ENCODE measurements at places on chromosomes 3 and 15.

GRCh38 chr15:78104119-78104479, 11.7 kb downstream of the SH2D7 start:
- no peak for DNase-seq

- DNase-seq, result no peak
Observed at GRCh38 chr3:88810455-88810854, 297.0 kb upstream of the EPHA3 start.

GRCh38 chr3:194321693-194322640, 29.2 kb downstream of the CPN2 start:
- DNase-seq, result no peak

DNA sequence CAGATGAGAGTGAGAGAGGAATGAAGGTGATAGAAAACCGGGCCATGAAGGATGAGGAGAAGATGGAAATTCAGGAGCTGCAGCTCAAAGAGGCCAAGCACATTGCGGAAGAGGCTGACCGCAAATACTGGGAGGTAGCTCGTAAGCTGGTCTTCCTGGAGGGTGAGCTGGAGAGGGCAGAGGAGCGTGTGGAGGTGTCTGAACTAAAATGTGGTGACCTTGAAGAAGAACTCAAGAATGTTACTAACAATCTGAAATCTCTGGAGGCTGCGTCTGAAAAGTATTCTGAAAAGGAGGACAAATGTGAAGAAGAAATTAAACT, 88.9 kb downstream of the EOMES start:
- DNase-seq, result no peak

- DNase-seq, result no peak
Observed at GRCh38 chr3:70276901-70277300, 35.5 kb downstream of the MDFIC2 start.

DNA sequence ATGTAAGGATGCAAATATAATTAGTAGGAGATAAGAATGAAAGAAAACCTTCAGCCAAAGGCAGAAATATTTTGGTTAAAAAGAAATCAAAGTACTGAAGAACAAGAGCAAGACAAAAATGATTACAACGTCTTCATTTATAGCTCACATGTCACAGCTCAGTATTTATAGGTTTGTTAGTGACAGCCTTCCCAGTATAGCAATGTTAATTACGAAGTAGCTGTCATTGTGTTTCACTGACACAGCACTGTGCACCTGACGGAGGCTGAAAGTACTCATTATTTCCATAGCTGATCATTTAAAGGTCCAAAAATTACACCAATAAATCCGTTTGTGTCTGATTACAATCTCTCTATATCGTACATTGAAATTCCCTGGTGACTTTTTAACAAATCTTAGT, 561 bp upstream of the OSTN start:
- DNase-seq, result no peak

GRCh38 chr15:45810201-45810600, 175.4 kb downstream of the SQOR start:
- DNase-seq, result no peak

GRCh38 chr15:70817266-70817665, 36.7 kb downstream of the LARP6 start:
- DNase-seq, result no peak

DNA sequence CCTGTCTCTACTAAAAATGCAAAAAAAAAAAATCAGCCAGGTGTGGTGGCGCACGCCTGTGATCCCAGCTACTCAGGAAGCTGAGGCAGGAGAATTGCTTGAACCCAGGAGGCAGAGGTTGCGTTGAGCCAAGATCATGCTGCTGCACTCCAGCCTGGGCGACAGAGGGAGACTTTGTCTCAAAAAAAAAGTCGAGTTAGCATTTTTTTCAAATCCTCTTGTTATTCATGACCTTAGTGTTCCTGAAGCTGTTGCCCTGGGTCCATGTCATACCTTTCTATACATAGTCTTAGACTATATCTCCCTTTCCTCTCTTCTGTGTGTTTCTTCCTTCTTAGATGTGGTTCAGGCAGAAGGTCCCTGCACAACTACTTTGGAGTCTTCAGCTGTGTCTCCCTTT, 6.4 kb downstream of the FMN1 start:
- no peak for DNase-seq

DNA sequence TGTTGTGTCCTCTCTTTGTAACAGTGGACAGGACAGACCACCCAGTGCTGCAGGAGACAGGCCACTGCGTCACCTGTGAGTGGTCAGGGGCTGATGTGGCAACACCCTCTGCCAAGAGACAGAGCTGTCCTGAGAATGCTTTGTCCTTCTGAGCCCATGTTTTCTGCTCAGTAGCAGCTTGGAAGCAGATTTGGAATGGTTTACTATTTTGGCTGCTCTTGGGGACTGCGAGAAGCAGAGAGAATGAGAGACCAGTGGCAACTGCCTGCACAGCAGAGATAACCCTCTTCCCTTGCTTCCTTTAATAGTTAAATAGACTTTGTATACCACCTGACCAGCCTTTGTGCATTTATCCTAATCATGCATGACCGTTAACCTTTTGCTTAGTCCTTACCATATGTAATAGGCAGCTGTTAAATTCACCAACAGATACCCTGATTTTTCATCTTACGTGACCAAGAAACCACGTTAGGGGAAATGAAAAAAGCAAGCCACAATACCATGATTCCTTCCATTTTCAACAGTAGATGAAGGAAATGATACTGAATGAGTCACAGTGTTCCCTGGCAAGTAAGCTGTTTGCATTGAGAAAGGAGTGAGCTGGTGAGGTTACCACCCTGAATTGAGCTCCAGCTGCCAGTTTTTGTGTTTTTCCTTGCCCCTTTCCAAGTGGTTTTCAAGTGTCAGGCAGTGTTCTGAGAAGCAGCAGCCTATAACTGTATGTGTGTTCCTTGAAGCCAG, 35.5 kb downstream of the B3GALNT1 start:
- DNase-seq, result peak; percentile 27

DNA sequence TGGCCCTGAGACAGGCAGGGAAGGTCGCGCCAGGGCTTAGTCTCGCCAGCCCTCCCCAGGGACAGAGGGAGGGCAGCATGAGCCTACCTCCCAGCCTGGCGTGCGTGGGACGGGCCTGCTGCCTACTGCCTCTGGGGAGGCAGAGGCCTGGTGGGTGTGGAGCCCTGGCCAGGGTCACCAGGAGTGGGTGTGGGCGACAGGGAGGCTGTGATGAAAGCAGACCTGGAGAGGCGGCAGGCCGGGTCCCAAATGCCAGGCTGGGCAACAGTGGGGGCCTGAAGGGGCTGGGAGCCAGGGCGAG, 33.1 kb downstream of the PLXNA1 start:
- DNase-seq, result no peak

- DNase-seq, result no peak
Observed at GRCh38 chr3:15216501-15216900, 10.5 kb downstream of the CAPN7 start.

GRCh38 chr3:76436894-76437293, 603.0 kb upstream of the ROBO2 start:
- DNase-seq, result no peak

GRCh38 chr3:66276705-66277274, 56.0 kb downstream of the SLC25A26 start:
- peak; percentile 23 for DNase-seq

GRCh38 chr15:85805420-85805819, 10.7 kb upstream of the KLHL25 start:
- no peak for DNase-seq

DNA sequence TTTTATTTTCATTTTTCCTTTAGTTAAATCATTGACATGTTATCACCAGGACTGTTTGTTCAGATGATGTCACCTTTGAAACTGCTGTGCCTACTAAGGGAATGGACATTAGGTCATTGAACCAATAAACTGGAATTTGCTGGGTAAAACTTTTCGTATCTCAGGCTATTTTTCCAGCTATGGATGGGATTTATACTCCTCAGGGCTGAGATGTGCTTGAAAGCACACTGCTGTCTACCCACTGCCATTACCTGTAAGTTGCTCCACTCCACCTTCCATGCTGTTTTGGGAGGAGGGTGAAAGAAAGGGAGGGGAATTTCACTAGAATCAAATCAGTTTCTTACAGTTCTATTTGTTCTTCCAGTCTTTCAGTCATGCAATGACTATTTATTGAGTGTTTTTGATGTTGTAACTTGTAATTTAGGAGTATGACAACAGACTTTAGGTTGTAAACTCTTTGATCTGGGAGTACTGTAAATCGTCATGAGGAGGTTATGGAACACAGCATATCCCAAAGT, 11.3 kb downstream of the EHD4 start:
- DNase-seq, result no peak

DNA sequence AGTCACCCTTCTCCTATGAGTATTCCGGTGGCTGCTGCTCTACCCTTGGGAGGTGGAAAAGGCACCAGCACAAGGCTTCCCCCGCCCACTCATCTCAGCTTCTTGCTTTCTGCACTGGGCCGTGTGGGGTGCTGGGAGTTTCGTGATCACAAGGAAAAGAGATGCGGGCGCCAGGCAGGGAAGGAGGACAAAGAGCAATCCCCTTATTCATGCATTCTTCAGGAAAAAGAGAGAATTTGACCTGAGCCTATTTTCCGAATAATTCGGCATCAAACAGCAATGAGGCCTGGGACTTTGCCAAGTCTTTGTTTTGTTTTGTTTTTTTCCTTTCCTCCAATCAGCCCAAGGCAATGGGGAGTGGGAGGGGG, 102.2 kb upstream of the LPP start:
- DNase-seq, result no peak

DNA sequence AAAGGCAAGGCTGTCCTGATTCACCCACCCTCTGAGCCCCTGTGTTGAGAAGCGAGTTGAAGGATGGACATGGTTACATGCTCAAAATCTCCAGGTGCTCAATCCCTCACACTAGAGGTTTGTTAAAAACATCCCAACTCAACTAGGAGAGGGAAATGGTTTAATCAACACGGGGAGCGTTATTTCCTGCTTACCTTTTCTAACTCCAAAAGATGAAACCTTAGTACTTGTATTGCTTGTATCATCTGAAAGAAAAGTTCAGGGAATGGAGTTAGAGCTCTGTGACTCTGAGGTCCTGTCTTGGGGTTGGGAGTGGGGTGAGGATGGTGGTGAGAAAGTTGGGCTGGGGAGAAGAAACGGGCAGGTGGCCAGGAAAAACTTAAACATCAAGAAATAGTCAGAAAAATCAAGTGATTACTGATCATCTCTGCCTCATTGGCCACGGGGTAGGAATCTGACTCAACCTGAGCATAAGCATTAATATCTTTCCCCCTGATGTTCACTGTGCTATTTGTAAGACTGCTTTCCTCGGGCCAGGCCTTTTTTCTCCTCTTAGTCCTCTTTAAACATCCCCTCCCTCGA, 5.9 kb downstream of the MEIS2 start:
- no peak for DNase-seq

DNA sequence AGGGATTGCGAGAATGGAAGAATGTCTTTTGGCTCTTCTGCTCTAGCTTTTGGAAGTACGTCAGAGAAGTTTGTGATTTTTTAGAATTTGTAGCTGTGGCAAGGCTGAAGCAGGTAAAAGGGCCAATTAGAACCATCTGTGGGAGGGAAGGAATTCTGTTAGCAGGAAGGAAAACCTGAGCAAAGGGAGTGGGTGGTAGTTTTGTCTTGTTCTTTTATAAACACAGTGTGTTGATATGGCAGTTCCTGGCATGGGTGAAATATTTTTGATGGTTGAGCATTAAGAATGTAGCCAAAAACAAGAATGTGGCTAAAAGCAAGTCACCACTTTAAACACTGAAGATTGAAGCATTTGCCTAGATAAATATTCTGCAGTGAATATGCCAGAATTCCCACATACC, 23.8 kb downstream of the DAG1 start:
- no peak for DNase-seq

DNA sequence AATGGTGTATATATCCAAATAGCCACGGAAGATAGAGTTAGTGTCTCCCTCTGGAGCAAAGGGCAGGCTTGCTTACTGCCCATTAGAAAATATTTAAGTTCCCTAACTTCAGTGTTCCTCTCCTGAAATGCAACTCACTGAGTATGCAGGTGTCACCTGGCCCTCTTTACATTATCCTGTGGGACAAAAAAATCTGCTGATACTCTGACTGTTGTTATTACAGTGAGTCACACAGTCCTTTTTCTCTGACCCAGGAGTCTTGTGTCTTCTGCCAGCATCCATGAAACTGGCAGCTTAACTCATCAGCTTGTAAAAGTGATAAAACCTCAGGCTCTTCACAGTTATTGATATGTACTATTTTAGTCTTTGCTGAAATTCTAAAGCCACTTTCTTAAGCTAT, 42.2 kb upstream of the RASGRF1 start:
- DNase-seq, result no peak

DNA sequence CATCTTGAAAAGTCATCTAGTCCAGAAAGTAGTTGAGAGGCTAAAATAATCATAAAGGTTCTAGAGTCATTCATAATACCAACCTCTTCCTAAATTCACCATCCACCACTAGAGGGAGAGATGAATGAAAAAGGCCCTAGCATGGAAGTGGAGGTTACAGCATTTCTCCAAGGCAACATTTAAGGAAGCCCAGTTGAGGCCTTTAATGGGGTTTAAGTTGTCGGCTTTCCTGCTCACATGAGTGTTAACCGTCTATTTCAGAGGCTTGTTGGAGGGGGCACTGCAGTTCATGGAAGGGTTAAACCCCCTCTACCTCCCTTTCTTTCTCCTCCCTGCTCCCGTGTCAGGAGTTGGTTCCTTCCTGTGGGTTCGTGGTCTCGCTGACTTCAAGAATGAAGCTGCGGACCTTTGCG, 3.8 kb upstream of the SLCO3A1 start:
- peak; percentile 67 for DNase-seq

GRCh38 chr3:104460477-104461406, 906.0 kb upstream of the ALCAM start:
- peak; percentile 12 for DNase-seq

DNA sequence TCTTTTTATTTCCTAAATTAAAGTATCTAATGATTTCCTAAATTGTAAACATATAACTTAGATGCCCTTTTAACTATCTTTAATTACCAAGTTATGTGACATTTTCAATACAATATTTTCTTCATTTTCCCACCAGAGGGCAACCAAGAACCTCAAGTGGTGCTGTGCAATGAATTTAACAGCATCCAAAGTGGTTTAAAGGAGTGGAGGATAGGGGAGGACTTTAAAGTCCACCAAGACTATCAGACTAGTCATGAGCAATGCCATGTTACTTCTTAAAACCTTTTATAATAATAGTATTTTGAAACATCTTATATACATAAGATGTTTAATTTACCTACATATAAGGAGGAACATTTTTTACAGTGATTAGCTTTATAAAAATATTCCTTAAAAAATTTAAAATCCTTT, 74.4 kb downstream of the DLG1 start:
- peak; percentile 42 for DNase-seq

- DNase-seq, result no peak
Observed at GRCh38 chr3:128679338-128679737, 28.7 kb upstream of the RPN1 start.

Data from hepatic stellate cell (primary cell).